ENCODE measurements at places on chromosomes 1 and 21.

DNA sequence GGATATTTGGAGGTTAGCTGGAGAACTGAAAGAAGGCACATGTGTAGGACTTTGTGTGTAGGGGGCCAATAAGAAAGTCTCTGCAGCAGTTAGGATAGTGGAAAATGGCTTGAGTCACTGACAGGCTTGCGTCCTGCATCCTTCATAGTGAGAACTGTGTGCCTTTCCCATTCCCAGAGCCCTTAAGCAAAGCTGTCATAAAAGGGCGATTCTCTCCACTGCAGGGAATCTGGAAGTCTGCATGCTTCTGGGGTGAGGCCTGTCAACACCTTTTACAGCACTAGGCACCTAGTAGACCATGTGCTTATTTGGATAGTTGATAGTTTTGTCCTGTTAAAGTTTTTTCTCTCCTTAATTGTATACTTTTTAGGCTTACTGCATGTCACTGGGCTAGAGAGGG is 39.4 kb upstream of the MACF1 start:
- DNase-seq, result no peak

DNA sequence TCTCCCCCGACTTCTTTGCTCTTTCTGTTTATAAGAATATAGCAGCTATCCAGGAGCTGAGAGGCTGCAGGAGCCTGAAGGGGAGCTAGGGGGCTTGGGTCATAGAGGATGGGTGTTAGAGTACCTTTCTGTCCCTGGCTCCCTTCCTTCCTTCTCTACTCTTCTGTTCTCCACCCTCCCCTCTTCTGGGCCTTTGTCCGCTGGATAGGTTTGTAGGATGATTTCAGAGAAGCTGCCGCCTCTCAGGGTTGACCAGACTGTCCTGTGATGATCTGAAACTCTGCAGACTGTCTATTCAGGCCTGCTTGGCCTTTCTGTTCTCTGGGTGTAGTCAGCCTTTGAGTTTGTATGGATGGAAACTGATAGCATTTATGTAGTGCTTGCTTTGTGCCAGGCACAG is 26.3 kb downstream of the PPFIA4 start:
- DNase-seq, result no peak

DNA sequence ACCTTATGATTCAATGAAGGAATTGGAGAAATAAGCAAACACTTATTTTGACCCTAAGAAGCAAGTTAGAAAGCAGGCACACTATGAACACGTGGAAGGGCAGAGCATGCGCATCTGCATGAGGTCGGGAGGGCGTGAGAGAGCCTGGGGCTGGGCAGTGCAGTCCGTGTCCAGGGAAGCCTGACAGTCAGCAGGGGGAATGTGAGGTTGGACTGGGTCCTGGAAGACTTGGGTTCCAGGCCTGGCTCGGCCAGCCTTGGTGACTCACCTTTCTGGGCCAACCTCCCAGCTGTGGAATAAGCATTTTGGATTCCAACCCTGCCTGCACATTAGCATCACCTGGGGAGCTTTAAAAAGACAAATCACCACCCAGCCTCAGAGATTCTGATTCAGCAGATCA is 26.6 kb upstream of the LMX1A start:
- DNase-seq, result no peak

GRCh38 chr1:83734420-83734819 is 264.5 kb downstream of the TTLL7 start:
- DNase-seq, result no peak

DNA sequence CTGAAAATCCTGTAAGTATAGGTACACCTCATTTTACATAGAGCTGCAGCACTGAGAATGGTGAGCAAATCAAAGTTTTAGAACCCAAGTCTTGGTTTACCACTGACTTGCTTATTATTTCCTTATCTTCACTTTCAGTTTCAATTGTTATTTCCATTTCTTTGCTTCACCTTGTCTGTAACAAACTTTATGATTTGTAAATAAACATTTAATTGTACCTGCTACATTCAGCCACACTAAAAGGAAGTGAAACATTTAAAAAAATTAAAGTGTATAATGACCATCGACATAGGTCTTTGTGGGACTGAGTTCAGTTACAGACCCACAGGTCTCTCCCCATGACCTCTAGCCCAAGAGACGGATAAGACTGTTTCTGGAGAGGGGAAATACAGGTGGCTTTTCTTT is 34.4 kb downstream of the LGR6 start:
- DNase-seq, result no peak

DNA sequence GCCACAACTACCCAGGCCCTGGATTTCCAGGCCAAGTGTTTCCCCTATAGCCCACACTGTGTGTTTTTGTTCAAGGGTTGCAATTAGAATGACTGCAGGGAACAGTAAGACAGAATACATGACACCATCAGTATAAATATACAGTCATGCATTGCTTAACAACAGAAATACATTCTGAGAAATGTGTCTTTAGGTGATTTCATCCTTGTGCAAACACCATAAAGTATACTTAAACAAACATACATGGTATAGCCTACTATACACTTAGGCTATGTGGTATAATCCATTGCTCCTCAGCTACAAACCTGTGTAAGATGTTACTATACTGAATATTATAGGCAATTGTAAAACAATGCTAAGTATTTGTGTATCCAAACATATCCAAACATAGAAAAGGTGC is 7.5 kb upstream of the SLC44A5 start:
- no peak for DNase-seq
